ENCODE measurements at places on chromosomes 2 and 18.

GRCh38 chr2:122856696-122857095 is 1101.2 kb downstream of the TSN start:
- no peak for DNase-seq

DNA sequence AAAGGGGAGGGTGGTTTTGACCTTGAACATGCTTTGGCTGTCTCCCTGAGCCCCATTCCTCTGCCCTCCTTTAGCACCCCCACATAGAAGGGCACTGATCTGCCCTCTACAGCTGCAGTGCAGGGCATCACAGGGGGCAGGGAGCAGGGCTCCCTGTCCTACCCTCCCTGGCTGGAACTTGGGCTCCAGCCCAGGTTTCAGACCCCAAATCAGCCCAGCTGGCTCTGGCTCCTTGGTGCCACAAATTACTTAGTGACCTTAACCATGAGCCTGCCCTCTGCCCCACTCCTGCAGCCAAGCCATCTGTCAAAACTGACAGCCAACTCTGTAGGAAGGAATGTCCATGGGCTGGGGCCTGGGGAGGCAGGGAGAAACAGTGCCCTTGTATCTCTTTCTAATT is 105.6 kb downstream of the MAPK4 start:
- DNase-seq = no peak

- no peak for DNase-seq
Measured at GRCh38 chr2:32806857-32807256, 139.9 kb upstream of the LTBP1 start.

GRCh38 chr2:144946263-144946662 is 426.3 kb upstream of the ZEB2 start:
- no peak for DNase-seq

- no peak for DNase-seq
Measured at GRCh38 chr2:237980751-237981150, 13.9 kb downstream of the UBE2F start.

DNA sequence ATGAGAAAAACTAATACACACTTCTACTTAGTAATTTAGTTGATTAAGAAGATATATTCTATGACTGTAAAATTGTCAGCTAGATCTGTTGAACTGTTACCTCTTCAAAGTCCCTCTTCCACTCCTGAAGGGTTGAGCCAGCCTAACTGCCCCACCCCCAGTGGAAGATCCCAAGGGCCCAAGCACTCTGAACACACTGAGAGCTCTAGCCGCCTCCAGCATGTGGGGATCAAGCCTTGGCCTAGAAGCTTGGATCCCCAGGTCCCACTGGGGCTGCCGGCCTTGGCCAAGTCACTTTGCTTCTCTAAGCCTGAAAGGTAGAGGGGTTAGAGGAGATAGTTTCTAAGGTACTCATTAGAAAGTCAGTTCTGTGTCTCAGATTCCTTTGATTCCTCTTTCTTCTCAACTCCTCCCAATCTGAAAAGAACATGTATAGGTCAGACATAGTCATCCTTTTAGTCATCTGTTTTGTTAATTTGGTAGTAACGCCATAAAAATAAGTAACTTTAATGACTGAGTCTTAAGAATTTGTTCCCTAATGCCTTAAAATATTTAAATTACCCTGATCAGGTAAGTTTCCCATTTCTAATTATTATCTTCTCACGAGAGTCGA is 5.6 kb downstream of the CPSF3 start:
- DNase-seq = no peak

- no peak for DNase-seq
Measured at GRCh38 chr2:209458008-209458979, 34.4 kb downstream of the MAP2 start.

- DNase-seq = no peak
Measured at GRCh38 chr2:158042666-158043065, 59.0 kb upstream of the UPP2 start.

DNA sequence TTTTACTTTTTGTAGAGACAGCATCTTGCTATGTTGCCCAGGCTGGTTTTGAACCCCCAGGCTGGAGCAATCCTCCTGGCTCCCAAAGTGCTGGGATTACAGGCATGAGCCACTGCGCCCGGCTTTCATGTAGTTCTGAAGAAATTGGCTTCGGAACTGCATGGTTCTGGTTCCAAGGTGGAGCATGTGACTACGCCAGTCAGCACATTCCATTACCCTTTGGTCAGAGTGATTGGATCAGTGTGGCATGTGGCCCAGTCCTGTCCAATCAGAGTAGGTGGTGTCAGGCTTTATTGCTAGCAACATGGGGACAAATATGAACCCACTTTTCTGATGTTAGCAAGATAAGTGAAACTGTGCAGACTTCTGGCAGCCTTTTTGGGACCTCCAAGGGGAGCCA is 16.3 kb upstream of the ATOH8 start:
- DNase-seq = peak; percentile 96
